MG63 (cell line): ENCODE measurements at places on chromosomes 7 and 10. TPM values are rescaled to one million over a fixed set of nuclear protein-coding genes. Genes with fewer than 3 reads are reported as not detected.

DNA sequence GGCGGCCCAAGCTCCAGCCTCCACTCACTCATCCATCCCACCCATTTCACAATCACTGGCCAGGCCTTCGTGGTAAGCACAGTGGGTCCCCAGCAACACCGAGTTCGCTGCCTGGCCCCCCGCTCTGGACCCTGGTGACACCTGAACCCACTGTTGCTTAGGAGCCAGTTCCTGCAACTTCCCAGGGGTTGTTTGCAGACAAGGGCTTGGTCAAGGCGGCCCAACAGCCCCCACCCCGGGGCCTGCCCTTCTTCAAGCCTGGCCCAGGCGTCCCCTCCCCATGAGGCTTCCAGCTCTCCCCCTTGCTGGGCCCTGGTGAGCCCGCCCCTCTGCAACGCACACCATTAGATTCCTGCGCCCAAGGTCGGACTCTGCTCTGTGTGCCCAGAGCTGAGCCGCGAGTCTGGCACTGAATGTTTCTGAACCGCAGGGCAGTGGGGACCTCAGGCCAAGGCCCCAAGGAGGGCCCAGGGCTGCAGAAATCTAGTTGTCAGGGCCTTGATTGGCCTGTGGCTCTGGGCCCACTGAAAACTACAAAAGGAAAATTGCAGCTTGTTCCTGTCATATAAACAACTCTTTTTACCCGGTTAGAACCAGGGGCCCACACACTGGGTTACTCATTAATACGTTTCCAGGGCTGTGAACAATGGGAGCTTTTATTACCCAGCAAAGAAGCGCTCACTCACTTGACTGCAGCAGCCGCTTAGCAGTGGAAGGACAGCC lies 2.1 kb upstream of the COX19 start:
- no peak for DNase-seq

GRCh38 chr7:41788556-41788955 lies 85.7 kb upstream of the INHBA start:
- DNase-seq, result no peak

GRCh38 chr10:86585037-86585929 lies 63.7 kb upstream of the WAPL start:
- DNase-seq, result peak; percentile 64

Gene ZNF273
- total RNA-seq, result 1.2 TPM in 2 replicates

DNA sequence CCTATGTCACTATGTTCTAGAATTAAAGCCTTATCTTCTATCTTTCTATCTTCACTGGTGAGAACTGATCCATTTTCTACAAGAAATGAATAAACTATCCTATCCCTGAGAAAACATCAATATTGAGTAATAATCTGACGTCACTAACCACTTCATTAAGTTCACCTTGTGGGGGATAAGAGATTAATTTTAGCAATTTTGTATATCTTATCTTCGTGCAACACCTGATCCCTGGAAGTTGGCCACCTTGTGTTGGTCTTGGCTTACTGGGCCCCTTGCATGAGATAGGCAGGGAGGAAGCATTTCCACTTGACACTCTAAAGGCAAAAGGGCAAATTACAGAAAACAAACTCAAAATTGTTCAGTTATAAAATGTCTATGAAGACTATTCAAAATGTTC lies 20.1 kb upstream of the OR6B1 start:
- DNase-seq, result no peak

GRCh38 chr10:75651417-75651816 lies 220.0 kb downstream of the LRMDA start:
- no peak for DNase-seq

DNA sequence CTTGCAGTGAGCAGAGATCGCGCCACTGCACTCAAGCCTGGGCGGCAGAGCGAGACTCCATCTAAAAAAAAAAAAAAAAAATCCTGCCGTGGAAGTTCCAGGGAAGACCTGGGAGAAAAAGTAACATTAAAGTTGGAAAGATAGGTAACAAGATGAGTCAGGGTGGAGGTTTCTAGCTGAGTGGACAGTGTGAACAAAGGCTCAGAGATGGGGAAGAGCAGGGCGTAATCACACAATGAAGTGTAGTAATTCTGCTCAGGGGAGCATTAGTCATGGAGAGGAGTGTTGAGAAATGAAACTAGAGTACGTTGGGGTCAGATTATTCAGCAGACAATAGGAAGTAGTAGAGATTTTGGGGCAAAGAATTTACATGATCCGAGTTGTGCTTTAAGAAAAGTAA lies 21.6 kb upstream of the WASL start:
- DNase-seq, result peak; percentile 6

DNA sequence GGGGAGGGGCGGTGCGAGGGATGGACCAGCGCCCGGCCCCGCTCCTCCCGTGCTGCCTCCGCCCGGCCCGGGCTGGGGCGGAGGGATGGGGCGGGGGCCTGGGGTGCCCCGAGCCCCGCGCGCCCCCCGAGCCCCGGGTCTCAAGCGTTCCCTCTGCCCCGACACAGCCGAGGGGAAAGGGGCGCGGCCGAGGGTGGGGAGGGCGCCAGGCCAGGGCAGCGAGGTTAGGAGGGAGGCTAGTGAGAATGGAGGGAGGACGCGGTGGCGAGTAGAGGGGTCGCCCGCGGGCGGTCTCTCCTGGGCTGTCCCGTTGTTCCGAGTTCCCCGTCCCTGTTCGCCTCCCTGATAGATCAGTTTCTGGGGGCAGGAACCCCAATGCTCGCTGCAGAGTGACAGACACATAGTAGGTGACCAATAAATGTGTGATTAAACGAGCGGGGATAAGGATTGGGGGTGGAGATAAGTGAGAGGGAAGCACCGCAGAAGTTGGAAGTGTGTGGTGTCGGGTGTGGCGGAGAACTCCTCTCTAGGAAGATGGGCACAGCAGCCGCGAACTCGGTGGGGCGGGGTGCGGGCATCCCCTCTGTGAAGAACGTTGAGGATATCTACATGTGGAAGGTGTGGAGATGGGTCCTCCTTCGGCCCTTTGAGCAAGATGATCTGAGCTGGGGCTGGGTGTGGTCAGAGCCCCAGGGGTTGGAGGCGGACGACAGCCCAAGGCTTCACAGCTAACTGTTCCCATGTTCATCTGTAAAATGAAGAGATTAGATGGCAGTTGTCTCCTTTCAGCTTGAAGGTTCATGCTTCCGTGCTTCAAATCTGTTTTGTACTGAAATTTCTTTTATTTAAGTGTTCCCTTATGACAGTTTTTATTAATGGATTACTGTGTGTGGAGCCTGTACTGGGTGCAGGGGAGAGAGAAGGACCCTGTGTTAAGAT lies 580 bp downstream of the ZNF775 start:
- DNase-seq, result peak; percentile 27

DNA sequence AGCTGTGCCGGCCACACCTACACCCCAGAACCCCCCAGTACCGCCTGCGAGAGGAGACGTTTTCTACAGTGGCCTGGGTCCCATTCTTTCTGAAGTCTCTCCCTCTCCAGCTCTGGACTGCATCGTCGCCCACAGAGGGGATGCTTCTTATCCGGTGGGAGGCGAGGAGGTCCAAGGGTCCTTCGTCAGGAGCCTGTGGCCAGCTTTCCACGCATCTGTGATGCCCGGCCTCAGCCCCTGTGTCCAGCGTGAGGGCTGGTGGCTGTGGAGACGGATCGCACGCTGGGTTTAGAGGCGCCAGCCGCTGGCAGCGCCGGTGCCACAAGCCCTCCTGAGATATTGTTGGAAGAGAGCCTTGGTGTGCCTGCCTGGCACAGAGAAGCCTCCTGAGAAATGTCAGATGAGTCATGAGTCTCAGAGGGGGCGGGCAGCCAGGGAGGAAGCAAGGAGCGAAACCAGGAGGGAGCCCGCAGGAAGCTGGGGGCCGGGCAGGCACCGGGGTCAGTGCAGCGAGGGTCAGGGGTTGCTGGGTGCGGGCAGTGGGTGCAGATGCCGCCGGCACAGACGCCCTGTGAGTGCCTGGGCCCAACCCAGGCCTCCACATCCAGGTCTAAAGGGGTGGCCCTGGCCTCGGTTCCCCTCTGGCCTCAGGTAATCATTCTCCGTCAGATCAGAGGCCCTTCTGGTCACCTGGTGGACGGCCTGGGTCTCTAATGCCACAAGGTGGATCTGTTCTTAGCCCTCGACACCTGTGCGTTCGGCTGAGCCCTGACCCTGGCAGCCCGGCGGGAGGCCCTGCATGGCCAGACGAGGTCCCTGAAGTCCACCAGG lies 86.0 kb upstream of the DIP2C start:
- DNase-seq, result peak; percentile 83

- no peak for DNase-seq
These were observed 98.7 kb downstream of the CALCR start for GRCh38 chr7:93475811-93476210.

DNA sequence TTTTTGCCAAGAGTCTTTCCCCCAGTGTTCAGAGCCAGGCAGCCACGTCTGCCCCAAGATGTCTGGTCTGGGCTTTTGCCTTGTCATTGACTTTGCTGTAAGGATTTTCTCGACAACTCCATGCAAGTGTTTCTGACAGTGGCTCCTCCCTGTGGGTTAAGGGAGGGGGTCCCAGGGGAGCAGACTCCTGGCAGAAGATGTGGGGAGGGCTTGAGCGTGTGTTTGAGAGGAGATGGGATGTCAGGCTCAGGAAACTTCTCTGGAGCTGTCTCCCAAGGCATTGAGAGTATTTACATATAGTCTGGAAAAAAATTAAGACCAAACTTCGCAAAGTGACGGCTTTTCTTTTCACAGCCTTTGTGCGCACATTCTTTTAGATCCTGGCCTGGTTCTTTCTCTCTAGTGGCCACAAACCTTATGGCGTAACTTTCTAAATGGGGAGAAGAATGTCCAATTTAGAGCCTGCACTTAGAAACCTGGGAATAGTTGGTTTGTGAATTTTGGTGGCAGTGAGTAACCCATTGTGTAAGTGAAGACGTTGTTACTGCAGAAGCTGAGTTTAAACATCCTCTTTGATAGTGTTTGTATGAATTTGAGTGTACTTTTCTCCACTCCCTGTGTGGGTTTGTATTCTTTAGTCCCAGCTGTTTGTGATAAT lies 201.5 kb downstream of the LRMDA start:
- no peak for DNase-seq

GRCh38 chr10:128781637-128782036 lies 655.4 kb upstream of the MKI67 start:
- no peak for DNase-seq

Gene JAZF1
- total RNA-seq, result 5.7 and 7.6 TPM in 2 replicates

Gene FAM24B
- total RNA-seq, result 0.72 TPM in 1 of 2 replicates, not detected in the other

Gene ASB15
- total RNA-seq, result not detected in 2 replicates

- DNase-seq, result no peak
These were observed 60.3 kb upstream of the LYZL1 start for GRCh38 chr10:29228562-29228961.

Gene SPDYE2B
- not detected in 2 replicates for total RNA-seq

- DNase-seq, result no peak
These were observed 16.2 kb upstream of the C10orf90 start for GRCh38 chr10:126686719-126687118.

Gene XRCC2
- 2.7 and 5.5 TPM in 2 replicates for total RNA-seq

DNA sequence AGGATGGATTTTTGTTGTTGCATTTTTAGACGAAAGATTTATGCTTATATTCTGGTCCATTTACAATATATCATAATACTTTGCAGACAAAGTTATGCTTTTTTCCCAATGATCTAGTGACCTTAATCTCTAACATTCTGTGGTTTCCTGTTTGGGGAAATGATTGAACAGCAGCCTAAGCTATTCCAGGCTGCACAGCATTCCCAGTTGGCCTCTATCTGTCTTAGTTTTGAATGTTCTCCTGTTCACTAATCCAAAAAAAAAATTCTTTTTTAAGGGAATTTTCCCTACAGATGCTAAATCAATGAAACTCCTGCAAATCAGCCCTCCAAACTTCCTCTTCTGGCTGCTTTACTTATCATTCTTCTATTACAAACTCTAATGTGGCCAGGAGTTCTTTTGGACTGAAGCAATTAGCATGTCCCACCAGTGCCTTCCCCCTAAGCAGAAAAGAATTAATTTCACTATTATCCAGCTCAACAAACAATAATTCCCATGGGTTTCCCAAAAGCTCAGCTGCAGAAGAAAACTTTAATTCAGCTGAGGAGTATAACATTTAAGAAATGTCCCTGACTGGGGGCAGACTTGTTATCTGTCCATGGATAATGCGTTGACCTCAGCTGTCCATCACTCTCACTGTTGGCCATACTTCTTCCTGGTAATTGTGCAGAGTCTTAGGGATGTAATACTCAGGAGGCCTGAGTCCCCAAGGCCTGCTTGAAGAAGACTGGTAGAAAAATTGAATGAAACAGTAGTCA lies 81.9 kb upstream of the TRIL start:
- no peak for DNase-seq

GRCh38 chr7:28479507-28479947 lies 67.2 kb downstream of the CREB5 start:
- DNase-seq, result no peak

Gene TLX1
- not detected in 2 replicates for total RNA-seq

DNA sequence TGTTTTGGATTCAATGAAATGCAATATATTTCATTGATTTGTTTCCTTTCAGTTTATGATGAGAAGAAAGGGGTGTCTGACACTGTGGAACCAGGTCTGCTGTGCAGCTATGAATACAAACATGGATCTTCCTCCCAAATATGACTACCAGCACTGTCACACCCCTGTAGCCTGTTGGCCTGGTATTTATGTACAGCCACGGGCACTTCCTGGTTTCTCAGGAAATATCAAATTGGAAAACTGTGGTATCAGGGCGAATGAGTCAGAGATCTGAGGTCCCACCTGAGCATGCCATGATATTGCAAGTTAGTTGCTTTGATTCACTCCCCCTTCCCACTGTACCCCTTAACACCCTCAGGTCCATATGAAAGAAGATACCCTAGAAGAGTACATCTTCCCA lies 87.8 kb downstream of the DNMBP start:
- DNase-seq, result no peak

- no peak for DNase-seq
These were observed 132.0 kb downstream of the WNT2 start for GRCh38 chr7:117190746-117191435.

Gene GIMAP5
- total RNA-seq, result not detected in 2 replicates

Gene GPC2
- 0.33 TPM in 1 of 2 replicates, not detected in the other for total RNA-seq

DNA sequence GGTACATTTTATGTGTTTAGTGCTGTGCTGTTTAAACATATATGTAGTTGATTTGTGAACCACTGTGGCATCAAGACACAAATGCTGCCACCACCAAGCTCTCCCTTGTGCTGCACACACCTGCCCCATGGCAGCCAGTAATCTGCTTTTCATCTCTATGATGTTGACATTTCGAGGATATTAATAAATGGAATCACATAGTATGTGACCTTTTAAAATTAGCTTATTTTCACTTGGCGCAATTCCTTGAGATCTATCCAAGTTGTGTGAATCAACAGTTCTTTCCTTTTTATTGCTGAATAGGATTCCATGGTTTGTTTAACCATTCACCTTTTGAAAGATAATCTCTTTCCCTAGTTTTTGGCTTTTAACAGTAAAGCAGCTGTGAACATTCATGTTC lies 73.1 kb downstream of the BMPR1A start:
- DNase-seq, result no peak
